ENCODE measurements at places on chromosomes 6 and 20. TPM values are rescaled to one million over a fixed set of nuclear protein-coding genes. Genes with fewer than 3 reads are reported as not detected.
A peak's percentile ranks its signal among the peaks of the same experiment; 100 is the strongest.

DNA sequence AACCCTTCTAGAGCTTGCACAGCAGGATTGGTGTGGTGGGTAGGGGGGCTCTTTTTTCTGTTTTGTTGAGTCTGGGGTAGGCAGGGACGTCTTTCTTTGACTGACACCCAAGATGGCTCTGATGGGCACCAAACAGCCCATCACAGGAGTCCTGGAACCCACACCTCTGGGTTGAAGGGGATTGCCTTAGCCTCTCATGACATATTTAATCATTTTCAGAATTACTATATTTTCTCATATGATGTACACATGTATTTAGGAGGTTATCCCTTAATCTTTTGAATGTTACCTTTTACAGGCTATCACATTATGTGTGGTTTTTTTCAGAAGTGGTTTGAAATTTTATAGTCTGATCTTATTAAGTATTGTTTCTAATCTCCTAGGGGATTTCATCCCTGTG, 64.6 kb downstream of the RPP40 start:
- no peak for DNase-seq

GRCh38 chr6:30013291-30013922, 47.7 kb upstream of the POLR1H start:
- no peak for DNase-seq

- DNase-seq = no peak
These were observed 1502.2 kb downstream of the GRIK2 start for GRCh38 chr6:102895683-102896082.

- no peak for DNase-seq
These were observed 79.9 kb downstream of the GCLC start for GRCh38 chr6:53464927-53465460.

- no peak for DNase-seq
These were observed 21.8 kb upstream of the FAM135A start for GRCh38 chr6:70391492-70391891.

GRCh38 chr6:152750694-152751093, at the start of gene VIP:
Gene VIP, plus strand, starts transcription at chr6:152750797. Its CDS starts 1,381 bp downstream, at chr6:152752178.
- peak; percentile 37 for DNase-seq

- DNase-seq = no peak
These were observed 95.2 kb upstream of the INSM1 start for GRCh38 chr20:20272686-20273085.

GRCh38 chr6:109202409-109203264, 107.3 kb downstream of the CEP57L1 start:
- peak; percentile 38 for DNase-seq

DNA sequence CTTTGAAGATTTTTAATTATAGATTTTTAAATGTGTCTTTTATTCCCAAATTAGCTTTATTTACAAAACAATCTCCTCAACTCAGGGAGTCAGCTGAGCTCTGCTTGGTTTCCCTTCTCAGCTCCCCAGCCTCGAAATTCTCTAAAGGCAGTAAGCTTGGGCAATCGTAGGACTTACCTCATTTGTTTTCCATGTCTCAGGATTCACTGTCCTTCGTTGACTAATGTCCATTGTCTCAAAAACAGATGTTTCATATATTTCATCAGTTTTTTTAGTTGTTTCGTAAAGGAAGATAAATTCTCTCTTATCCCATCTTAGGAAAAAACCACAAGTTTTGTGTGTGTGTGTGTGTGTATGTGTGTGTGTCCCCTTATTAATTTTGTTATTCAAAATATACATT, 102.2 kb upstream of the ADGRF1 start:
- DNase-seq = no peak

DNA sequence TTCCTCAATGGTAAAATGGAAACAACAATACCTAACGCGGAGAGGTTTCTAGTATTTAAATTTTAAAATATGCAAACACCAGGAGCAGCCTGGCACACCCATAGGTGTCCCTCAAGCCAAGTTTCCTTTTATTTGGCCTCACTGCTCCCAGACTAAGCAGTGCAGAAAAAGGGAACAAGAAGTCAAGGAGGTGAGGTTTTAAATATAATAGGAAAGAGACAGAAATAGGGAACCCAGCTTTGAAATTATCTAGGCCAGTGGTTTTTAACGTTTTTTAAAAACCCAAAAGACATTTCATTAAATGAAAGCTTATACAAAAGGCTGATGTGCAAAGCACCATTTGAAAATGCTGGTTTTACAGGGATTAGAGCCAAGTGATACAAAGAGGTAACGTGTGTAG, 109.6 kb downstream of the SLC22A3 start:
- DNase-seq = no peak

DNA sequence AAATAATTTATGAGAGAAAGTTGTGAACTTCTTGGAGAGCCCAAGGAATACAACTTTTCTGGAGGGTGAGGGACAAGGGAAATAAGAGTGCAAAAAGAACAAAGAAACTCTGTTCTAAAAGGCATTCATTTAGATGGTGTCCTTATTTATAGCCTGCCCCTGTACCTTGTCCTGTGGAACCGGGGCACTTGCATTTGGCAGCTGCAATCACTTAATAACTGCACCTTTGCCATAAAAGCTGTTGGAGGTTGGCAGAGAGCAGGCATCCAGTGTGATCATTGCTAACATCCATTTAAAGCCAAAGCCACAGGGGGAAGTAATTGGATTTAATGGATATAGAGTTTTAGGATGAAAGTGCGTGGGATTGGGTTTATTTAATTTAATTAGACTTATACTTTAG, 50.8 kb upstream of the SGK1 start:
- no peak for DNase-seq

ENPP5 gene
- not detected for total RNA-seq
